ENCODE measurements at places on chromosomes 5 and 9.

DNA sequence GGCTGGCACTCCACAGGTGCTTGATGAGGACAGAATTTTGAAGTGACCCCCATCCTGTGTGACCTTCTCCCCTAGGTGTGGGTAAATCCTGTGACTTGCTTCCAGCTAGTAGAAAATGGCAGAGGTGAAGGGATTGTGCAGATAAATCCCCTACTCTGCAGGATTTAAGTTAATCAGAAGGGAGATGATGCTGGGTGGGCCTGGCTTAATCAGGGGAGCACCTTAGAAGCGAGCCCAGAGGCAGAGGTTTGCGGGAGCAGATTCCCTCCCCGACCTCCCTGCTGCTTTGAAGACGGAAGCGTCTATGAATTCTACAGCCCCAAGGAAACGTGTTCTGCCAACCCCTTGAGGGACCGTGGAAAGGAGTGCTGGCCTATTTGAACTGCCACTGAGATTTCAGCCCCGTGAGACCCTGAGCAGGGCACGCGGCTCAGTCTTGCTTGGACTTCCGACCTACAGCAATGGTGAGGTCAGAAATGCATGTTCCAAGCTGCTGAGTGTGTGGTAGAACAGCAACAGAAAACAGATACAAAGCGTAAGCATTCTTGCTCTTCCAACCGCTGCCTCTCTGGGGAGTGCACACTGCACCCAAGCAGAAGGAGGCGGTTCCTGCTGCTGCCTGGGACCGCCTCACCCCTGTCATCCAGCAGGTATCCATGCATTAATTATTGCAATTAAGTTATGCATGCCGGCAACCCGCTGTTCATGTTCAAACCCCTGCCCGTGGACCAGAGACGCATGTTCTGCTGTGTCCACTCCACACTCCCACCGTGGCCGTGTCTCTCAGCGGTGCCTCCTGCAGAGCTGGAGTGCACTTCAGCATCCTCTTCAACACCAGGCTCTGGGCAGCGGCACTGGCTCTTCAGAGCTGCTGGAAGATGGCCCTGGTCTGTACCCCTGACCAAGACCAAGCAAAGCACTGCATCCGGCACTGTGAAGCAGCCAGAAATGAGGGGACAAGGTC is 54.6 kb upstream of the RXRA start:
- DNase-seq: no peak

DNA sequence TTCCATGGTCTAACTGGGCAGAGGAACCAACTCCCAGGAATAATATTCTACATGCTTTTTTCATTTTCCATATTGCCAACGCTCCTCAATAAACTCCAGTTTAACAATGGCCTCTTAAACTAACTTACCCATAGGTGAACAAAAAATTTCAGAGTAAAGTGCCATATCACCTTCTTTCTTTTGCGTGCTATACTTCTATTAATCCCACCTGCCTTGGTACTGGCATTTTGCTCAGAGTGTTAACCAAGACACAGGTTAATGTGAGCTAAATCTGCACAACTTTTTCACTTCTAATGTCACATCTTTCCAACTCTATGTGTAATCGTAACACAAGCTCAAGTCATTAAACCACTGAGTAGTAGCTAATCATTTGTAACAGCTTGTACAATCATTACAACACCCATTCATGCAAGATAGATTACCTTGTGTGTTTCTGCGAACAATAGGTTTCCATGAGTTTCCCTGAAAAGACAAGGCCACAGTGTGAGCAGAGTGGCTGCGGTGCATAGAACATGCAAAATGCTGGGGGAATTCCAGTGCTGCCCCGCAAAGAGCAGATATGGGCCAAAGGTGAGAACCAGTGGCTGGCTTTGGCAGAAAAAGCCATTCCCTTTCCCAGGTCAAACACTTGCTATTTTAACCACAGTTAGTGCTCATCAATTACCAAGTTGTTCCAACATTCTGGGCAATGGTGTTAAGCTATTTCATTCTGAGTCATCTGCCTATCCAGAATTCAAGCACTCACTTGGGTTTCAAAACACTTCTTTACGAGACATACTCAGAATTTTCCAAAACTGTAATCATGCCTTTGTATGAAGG is 42.8 kb downstream of the TIMD4 start:
- DNase-seq: no peak

- peak; percentile 71 for DNase-seq
Measured at GRCh38 chr5:170132269-170132975, 26.7 kb downstream of the FOXI1 start.

- DNase-seq: peak; percentile 31
Measured at GRCh38 chr9:131228988-131229387, 47.3 kb downstream of the FAM78A start.

- DNase-seq: no peak
Measured at GRCh38 chr9:81225596-81225995, 463.8 kb downstream of the TLE1 start.

Measured in endothelial cell of umbilical vein (primary cell).